ENCODE measurements at places on chromosomes 7 and 10.

DNA sequence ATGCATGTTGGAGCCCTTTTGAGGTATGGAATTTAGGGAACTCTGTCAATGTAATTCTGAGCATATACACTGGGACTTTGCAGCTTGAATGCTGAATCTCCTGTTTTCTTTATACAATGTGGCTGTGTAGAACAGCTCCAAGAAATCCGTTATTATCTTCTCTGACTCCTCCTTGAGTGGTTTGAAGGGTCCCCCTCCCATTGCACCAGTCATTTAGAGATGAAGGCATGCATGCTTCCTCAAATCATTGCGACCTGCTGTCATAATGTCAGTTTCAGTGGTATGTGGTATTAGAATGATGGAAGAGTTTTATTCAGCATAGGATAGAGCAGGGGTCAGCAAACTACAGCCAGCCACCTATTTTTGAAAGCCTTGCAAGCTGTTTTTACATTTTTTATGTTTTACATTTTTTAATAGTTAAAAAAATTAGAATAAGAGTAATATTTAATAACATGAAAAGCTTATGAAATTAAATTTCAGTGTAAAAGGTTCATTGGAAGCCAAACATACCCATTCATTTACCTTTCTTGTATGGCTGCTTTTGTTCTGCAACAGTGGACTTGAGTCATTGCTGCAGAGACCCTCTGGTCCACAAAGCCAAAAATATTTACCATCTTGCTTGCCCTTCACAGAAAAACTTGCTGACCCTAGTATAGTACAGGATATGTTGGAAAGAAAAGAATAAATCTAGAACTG lies 8.1 kb downstream of the STK17A start:
- no peak for DNase-seq

DNA sequence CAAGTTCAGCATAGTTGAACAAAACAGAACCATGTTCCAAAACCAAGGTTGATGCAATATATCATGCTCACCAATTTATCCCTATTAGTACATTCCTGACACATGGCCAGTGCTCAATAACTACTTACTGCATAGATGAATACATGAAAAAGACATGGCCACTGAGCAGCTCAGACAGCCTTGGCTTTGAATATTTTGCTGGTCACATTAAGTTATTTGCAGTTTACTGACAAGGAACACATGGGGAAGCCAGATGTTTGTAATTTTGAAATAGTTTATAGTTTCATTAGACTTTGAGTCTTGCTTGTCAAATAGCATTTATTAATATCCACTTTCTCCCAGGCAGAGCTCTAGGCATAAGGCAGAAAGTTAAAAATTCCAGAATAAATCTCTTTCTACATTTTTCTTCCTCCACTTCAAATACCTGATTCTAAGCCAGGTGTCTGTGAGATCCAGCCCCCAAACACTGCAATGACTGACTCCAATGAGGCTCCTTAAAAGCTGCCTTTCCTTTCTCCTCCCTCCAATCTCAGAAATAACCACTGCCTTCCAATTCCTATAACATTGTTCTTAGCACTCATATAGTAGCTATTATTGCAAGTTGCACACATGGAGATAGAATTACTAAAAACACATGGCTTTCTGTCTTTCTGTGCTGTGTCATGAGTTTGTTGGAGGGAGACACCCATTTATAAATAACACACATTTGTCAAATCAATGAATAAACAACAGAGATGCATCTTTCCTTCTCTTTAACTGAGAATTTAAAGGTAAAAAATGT lies 91.3 kb downstream of the PCGF5 start:
- no peak for DNase-seq

GRCh38 chr10:57993302-57993701 lies 274.4 kb downstream of the IPMK start:
- DNase-seq: no peak

GRCh38 chr7:485188-486081 lies 34.2 kb downstream of the PDGFA start:
- DNase-seq: no peak

DNA sequence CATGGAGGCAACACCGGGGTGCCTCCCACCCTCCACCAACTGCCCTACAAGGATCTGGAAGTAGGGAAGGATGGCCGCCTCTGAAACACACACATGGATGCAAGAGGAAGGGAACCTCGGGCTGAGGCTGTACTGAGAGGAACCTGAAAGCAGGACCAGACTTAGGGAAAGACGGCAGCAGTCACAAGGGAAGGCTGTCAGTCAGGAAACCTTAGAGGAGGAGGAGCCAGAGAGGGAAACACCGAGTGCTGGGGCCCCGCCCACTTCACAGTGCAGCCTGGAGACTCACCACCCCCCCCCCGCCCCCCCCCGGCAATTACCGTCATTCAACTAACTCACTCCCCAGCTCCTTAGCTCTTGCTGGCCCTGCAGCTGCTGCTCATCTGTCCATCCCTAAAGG lies 2.5 kb downstream of the CYREN start:
- no peak for DNase-seq

DNA sequence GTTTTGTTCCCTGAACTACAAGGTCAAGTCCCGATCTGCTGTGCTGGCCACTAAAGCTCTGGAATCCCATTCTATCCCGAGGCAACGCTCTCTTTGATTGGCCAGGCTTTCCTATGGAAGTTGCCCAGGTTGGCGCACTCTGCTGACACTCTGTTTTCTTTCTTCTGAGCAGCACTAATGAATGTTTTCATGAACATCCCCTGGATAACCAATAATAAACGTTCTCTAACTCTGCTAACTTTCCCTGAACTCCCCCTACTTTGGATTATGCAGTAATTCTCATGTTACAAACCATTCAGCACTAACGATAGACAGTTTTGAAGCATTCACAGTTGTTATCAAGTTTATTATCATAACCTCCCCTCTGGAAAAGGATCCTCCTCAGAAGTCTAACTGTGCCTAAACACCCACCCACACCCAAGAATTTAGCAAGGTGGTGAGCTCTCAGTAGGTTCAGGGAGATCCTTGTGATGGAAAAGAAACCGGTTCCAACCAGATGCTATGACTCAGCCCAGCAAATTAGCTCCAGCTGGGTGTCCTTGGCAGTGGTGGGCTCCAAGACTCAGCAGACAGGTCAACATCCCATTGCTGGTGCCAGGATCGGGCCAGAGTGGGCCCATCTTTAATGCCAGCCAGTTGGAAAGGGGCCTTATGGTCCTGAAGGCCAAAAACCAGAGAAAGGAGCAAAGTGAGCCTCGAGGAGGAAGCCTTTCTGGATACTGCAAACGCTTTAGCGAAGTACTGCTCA lies 68.4 kb downstream of the CREB3L2 start:
- no peak for DNase-seq

DNA sequence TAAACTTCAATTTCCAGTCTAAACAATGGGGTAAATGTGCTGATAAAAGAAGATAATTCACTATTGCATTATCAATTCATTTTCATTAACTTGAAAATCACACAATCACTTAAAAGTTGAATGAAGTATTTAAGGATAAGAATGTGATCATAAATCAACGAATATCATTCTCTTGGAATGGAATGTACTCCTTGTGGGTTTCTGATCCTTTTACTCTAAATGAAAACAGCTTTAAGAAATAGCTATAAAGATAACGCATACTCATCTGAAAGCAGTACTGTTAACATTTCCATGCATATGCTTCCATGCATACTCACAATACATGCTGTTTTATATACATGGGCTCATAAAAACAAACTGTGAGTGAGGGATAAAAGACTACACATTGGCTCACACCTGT lies 108.8 kb downstream of the ATE1 start:
- no peak for DNase-seq

- no peak for DNase-seq
Observed at GRCh38 chr10:122391875-122392274, 17.4 kb downstream of the PLEKHA1 start.

- no peak for DNase-seq
Observed at GRCh38 chr10:109941236-109941862, 18.0 kb upstream of the XPNPEP1 start.

GRCh38 chr7:149879766-149880637 lies 6.2 kb downstream of the ATP6V0E2 start:
- no peak for DNase-seq

DNA sequence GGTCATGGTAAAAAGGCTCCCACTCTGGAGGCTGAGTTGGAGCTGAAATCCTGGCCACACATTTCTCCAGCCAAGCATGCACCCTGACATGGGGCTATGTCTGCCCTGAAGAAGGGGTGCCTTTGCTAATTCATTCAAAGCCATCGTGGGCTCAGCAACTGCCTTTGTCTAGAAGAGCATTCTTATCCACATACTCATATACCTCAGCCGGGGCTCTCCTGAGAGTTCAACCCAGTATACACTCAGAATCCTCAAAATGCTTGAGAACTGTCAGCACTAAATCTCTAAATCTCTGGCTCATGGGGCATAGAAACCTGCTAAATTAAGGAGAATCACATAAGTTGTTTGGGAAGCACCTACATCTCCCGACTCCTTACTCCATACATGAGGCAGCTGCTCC lies 89.3 kb downstream of the MRPL32 start:
- DNase-seq: no peak

- no peak for DNase-seq
Observed at GRCh38 chr10:132524443-132525285, 12.9 kb upstream of the INPP5A start.

DNA sequence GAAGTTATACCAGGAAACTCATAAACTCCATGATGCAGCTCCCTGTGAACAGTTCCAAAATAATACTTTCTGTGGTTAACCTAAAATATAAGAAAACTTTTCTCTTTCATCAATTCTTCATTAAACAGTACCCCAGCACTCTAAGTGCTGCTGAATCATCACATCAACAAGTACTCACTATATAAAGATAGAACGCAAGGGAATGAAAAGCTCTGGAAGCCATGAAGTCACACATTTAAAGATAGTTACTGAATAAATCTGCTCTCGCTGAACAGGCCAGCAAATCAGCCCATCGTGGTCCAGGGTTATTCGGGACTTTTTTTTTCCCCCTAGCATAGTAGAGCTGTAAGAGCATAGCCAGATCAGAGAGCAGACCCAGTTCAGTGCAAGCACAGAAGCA lies 254.3 kb downstream of the IPMK start:
- DNase-seq: no peak

GRCh38 chr10:3172081-3172445 lies 519 bp downstream of the PITRM1 start:
- no peak for DNase-seq

GRCh38 chr10:133107442-133107841 lies 19.7 kb downstream of the ADGRA1 start:
- DNase-seq: no peak

DNA sequence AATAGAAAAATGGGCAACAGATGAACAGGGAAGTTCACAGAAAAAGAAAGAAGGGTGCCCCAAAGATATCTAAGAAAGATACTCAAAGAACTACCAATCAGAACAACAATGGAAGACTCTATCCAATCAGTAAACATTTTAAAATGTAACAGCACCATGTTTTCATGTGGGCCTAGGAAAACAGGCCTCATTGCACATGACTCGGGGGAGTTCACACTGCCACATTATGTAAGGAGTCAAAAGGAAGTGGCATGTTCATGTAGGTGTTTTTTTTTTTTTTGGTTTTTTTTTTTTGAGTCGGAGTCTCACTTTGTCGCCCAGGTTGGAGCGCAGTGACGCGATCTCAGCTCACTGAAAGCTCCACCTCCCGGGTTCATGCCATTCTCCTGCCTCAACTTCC lies 132.2 kb downstream of the USP6NL start:
- no peak for DNase-seq

- no peak for DNase-seq
Observed at GRCh38 chr10:47016564-47016963, 105.3 kb downstream of the PTPN20 start.

- no peak for DNase-seq
Observed at GRCh38 chr10:64956441-64956840, 1435.2 kb downstream of the REEP3 start.

DNA sequence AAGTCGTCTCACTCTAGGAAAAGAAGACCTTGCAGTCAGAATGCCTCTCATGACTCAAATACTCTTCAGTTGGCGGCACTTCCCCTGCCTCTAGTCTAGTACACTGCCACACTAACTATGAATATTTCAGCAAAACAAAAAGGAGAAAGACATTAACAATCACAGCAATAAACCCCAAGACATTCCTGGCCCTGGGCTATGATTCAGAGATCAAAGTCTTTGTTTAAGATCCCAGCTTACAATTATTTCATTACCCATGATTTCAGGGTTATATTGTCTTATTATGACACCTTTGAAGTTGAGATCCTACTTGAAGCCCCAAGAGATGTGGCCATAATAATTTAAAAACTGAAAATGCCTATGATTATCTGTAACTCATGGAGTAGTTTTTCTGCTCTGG lies 597.5 kb downstream of the REEP3 start:
- no peak for DNase-seq

DNA sequence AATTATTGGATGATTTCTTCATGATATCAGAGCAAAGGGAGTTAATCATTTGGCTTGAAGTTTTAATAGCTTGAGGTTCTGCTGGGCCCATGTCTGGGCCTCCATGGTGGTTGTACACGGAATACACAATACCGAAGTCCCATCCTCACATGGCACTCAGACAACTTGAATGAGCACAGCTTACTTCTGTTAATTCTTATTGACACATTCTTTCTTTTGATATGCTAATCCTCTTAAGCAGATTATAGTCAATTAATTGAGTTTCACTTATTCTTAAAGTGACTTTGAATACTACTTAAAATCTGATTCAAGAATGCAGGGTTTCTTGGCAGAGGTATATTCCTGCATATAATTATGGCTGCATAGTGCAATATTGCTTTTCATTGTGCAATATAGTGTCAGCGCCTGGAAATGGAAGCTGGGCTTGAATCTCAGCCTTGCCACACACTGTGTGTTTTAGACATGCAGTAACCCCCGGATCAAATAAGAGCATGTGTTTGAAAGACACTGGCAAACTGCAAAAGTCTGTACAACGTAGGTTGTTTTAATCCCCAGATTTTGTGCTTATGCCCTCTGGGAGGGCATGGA lies 543.5 kb upstream of the ADARB2 start:
- no peak for DNase-seq

- DNase-seq: no peak
Observed at GRCh38 chr7:116165717-116166116, 44.6 kb upstream of the TES start.

GRCh38 chr10:67603701-67604100 lies 92.3 kb downstream of the CTNNA3 start:
- DNase-seq: no peak

- no peak for DNase-seq
Observed at GRCh38 chr10:52257692-52258075, 56.4 kb upstream of the DKK1 start.

DNA sequence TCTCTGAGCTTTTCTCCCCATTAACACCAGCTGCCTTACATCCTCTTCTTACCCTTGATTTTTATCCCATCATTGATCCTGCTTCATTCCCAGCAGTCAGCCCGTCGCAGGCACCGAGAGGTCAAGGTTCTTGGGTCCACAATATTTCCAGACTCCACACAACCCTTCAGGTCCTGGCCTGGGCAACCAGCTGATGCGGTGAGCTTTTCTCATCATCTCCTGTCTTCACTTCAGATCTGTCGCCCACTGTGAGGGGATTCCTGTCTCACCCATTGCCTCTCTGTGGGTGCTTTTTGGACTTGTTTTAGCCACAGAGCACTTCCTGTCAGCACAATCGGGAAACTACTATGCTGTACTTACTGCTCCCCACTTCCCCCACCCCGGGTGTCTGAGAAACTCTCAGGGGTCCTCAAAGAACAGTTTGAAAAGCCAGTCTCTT lies 8.4 kb upstream of the PVRIG start:
- no peak for DNase-seq

GRCh38 chr7:112286250-112287086 lies 80.0 kb downstream of the ZNF277 start:
- DNase-seq: no peak

Measured in T-helper 1 cell (primary cell).